ENCODE measurements at places on chromosomes 3 and 15. TPM values are rescaled to one million over a fixed set of nuclear protein-coding genes. Genes with fewer than 3 reads are reported as not detected.

DNA sequence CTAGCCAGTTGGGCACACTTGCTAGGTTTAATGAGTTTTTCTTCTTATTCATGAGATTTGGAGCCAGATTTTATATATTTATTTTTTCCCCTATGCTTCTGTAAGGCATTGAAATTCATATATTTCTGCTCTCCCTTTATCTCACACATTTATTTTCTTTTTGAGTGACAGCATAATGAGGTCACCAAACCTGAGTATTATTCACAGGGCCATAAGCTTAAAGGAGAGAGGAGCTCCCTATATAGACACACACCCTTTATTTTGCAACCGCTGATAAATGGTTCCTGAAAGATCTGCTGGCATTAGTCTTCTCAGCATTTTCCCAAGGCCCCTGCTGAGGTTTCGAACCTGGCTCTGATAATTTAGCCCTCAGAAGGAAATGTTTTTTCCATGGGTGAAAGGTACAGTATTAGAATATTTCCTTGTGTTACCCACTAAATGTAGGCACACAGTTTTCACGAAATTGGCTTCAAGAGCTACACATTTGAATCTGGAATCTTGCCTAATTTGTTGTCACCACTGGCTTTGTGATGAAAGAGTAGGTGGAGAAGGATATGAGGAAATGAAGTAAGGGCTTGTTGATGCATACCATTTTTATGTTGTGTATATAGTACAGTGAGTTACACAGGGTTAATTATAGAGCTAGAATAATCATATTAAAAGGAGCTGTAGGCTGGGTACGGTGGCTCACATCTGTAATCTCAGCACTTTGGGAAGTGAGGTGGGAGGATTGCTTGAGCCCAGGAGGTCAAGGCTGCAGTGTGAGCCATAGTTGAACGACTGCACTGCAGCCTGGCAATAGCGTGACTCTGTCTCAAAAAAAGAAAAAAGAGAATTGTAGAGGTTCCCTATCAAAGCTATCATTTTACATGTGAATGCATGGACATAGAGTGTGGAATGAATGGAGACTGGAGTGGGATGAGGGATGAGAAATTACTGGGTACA, 6.5 kb downstream of the KLHL18 start:
- no peak for DNase-seq

Gene GNAT1
- not detected for total RNA-seq

- no peak for DNase-seq
Measured at GRCh38 chr3:17135696-17136095, 250.9 kb downstream of the PLCL2 start.

DNA sequence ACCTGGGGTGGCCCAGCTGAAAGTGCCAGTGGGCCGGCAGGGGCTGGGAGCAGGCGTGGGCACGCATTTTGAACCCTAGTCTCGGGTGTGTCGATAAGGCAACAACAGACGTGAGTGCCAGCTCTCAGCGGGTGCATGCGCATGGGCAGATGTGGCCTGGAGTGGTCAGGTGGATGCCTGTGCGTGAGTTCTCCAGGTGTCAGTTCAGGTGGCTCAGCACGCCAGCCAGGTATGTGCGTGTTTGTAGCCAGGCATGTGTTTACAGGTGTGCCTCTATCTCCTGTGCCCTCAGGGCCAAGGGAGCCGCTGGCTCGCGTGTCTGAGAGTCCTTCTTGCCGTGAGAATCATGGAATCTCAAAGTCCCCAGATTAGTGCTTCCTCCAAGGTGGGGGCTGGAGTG, 14.8 kb downstream of the CYP1A2 start:
- no peak for DNase-seq

Gene CCDC54
- total RNA-seq, result 5.4 TPM

- no peak for DNase-seq
Measured at GRCh38 chr3:177672252-177672911, 475.1 kb upstream of the TBL1XR1 start.

GRCh38 chr3:134313847-134314587, 60.2 kb downstream of the AMOTL2 start:
- no peak for DNase-seq

- DNase-seq, result no peak
Measured at GRCh38 chr3:14564741-14565140, 24.6 kb upstream of the GRIP2 start.

Gene SCN11A
- 0.09 TPM for total RNA-seq

DNA sequence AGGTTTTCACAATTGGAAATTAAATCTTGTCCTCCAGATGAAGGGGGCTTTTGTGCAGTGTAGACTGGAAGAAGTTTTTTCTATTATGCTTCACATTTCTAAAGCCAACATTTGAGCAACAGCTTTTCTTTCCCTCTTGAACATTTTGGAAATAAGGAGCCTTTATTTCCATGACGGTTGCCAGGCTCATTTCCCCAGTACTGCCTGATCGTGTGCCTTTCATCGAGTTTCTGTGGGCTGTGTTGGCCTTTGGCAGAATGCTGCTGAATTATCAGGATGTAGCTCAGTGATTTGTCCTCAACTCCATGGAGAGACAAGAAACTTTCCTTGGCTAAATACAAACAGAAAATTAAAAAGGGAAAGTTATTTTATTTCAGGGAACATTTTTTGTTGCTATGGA, 314.8 kb upstream of the LRRC3B start:
- DNase-seq, result no peak

DNA sequence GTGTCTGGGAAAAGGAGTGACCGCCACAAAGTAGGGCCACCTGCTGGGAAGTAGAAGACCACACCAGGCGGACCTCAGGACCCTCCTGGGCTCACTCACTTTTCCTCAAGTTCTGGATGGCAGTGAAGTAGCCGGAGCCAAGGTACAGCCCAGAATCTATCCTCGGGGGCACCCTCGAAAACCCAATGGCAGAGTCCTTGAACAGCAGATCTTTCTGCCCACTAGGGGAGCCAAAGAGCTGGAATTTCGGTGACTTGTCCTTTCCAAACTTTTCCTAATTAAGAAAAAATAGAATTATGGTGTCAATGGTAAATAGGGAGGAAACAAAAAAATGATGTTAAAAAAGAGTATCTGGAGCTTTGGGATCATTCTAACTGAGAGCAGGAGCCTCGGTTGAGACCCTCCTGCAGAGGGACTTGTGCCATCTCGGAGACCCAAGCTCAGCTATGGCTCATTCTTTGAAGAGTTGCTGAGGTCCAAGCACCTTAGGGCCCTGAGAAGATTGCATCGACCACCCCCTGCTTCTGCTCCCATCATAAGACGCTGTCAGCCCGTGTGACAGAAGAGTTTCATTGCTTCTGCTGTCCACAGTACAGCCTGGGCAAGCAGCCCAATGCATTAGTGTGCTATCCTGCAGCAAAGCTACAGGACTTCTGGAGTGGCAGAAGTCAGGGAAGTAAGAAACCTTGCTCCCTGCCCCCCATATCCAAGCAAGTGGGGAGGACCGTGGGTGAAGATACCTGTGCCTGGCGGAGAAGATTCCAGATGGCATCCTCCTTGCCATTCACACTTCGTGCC, 14.8 kb downstream of the LTF start:
- no peak for DNase-seq

Gene MYO5C
- total RNA-seq, result 59.9 TPM

Gene VEPH1
- total RNA-seq, result 3.4 TPM

GRCh38 chr3:21059404-21059803, 691.6 kb downstream of the ZNF385D start:
- no peak for DNase-seq

DNA sequence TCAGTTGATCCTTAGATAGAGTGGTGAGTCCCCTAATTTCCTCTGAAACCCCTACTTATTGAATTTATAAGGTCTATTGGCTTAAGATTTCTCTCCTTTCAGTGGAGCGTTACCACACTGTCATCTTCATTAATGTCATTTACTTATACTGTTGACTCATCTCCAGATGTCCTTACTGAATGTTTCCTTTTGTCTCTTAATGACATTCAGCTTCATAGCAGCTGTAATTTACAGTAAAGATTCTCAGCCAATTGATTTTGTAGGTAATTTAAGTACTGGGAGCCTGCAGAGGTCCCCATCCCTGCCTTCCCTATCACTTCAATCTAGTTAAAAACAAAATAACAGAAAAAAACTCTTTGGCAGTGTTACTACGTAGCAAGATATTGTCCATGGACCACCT, 18.8 kb downstream of the STX19 start:
- DNase-seq, result no peak

DNA sequence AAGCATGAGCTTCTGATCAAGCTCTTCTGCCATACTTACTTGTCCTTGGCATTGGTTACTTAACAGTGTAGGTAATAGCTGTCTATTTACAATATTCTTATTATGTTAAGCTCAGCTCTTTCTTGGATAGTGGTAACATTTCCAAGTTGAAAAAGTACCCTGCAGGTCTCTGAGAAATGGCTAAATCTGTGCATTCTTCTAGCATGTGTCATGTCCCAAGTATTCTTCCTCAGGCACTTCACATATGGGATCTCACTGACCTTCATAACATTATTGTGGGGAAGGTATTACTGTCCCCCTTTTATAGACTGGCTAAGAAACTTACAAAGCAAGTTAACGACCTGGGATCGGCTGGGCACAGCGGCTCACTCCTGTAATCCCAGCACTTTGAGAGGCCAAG, 236.1 kb downstream of the RORA start:
- no peak for DNase-seq

Gene AMT
- 6.3 TPM for total RNA-seq

DNA sequence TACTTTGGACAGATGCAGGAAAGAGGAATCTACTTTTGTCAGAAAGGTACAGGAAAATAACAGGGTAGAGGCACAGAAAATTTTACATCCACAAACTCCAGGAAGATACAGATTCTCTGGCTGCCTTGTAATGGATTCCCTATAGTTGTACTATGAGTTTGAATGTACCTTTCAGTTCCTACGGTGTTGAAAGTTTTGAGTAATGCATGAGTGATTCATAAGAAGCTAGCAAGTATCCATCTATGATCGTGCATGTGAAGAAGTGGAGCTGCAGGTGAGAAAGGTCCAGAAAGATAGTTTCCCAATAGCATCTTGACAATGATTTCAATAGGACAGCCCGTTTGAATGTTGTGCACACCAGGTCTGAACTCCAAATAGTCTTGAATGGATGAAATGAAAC, 786.5 kb upstream of the ROBO1 start:
- DNase-seq, result no peak

DNA sequence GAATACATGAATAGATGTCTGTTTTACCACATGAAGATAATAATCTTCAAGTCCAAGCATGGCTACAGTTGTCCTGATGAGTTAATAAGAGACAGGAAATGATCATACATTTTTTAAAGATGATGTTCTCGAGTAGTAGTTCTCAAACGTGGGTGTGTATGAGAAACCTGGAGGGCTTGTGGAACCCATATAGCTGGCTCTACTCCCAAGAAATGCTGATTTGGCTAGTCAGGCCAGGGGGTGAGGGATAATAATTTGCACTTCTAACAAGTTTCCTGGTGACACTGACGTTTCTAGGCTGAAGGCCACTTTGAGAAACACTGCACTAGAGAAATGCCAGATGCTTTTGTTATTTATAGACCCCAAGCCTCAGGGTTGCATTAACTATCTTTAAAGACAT, 37.0 kb downstream of the ROPN1B start:
- no peak for DNase-seq

- no peak for DNase-seq
Measured at GRCh38 chr3:134057654-134058110, 28.0 kb upstream of the SLCO2A1 start.

DNA sequence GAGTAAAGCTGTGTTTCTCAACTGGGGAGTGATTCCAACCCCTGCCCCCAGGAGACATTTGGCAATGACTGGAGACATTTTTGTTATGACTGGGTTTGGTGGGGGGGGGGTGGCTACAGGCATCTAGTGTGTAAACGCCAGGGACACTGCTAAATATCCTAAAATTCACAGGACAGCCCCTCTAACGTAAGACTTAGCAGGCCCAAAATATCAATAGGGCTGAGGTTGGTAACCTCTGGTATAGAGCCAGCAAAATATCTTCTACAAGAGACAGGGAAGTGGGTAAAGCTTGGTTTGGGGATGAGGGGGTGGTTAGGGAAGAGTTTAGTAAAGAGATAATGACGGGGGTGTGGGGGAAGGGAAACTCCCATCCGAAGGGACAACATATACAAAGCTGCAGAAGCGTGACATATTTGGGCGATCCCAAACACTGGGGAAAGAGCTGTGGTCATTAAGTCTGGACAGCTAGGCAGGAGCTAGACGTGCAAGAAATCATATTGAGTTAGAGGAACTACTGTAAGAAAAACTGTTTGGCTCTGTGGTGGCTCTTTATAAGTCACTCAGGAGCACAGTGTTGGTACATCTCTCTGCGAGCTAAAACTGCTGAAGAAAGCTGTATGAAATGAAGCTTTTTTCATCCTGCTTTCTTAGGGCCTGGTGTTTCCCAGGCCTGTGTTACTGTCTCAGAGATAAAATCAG, 697 bp upstream of the TRIM69 start:
- no peak for DNase-seq

DNA sequence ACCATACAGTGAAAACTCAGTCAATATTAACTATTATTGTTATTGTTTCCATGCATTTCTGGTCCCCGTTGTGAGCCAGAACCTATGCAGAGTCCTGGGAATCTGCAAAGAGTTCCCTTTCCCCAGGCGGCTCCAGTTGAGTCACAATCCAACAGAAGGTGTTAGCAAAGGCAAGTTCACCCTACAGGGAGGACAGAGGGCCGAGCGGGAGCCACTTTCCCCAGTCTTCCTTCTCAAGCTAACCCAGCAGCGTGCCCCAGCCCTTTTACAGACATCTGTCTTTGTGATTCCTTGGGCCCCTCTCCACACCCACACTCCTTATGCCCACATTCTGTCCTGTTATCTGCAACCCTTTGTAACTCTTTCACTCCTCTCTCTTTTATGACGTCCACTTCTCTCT, 13.1 kb upstream of the LTF start:
- DNase-seq, result no peak

DNA sequence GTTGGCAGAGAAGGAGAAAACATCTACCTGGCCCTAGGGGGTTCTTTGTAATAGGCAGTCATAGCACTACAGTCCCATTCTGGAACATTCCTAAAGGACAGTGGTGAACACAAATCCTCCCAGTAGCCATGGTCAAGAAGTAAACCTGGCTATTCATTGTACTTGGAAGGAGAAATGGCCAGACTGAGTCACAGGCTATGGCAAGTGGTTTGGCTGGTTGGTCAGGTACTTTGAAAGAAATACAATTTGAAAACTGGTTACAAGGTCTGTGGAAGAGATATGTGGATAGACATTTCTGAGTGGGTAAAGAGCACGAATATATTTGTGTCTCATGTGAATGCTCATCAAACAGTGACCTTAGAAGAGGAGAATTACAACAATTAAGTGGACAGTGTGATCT, 33.0 kb upstream of the FAN1 start:
- peak; percentile 20 for DNase-seq

DNA sequence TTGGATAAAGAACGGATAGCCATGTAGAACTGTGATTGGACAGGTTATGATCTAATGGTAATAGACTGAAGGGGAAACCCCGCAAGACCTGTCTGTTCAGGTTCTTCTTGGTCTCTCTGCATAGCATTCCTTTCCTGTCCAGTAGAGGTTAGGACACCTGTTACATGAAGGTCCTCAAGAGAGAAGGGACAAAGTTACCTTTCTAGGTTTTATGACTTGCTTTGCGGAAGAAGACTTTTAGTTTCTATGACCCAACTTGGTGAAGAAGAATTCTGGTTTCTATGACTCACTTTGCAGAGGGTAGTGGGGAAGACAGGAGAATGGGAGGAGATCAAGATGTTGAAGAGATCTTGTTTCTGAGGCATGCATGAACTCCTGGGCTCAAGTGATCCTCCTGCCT, 97.9 kb upstream of the C3orf80 start:
- no peak for DNase-seq

Gene FOXB1
- not detected for total RNA-seq

Gene CTXND1
- 0.96 TPM for total RNA-seq

GRCh38 chr15:82849556-82850512, 40.4 kb downstream of the WHAMM start:
- DNase-seq, result peak; percentile 93
